WTC11 (cell line): ENCODE measurements at places on chromosomes 1 and 21. TPM values are rescaled to one million over a fixed set of nuclear protein-coding genes. Genes with fewer than 3 reads are reported as not detected.

Gene NMNAT1
- 2.3 to 2.8 TPM (median 2.8 TPM) in 3 replicates for total RNA-seq

Gene KCNA2
- total RNA-seq, result 0.41 to 0.87 TPM (median 0.50 TPM) in 3 replicates

Gene COL24A1
- 0.92 to 1.1 TPM (median 1.0 TPM) in 3 replicates for total RNA-seq

- peak overlapping the region; percentile 18; the same call in 1 of the 2 replicates for H3K27ac ChIP-seq
- no peak for DNase-seq
- H3K27me3 ChIP-seq, result no peaks in the 10 kb centered on the region
- no peaks in the 10 kb centered on the region for H3K36me3 ChIP-seq
Observed at GRCh38 chr1:23163395-23163794, 5.3 kb downstream of the LUZP1 start.

- H3K36me3 ChIP-seq, result peaks cover 42% of the 10 kb centered on the region
- peak; percentile 24 for DNase-seq
- H3K4me3 ChIP-seq, result peak overlapping the region; percentile 71
- peaks cover 5% of the 10 kb centered on the region for H3K4me1 ChIP-seq
Observed at GRCh38 chr21:37220433-37220980, 46.6 kb downstream of the VPS26C start.

DNA sequence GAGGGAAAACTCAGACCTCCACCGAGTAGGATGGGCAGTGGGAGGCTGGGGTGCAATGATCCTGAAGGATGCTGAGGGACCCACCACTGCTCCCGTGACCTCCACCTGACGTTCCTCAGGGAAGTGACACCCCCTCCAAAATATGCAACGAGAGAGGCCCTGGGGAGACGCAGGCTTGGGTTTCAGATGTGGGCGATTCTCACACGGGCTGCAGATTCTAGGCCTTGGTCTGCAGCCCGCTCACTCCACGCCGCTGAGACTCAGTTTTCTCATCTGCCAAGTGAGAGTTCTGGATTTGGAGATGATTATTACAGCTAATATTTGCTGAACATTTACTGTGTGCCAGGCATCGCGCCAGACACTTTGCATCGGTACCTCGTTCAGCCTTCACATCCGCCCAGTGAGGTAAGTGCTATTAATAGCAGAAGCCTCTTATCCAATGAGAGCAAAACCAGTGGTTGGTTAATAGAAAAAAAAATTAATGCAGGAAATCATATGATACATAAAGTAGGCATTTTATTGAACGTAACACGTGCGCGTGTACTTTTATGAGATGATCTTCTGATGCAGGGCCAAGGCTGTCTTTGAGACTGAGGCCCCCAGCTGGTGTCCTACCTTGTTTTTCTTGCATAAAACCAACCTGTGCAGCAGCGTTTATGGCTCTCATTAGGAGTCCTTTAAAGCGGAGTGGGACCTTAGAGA, 102.0 kb upstream of the RUNX3 start:
- 0 out of 2 replicates have a peak, but pooled peaks cover 4% of the 10 kb centered on the region for H3K36me3 ChIP-seq
- peaks cover 6% of the 10 kb centered on the region for H3K4me1 ChIP-seq
- no peak for DNase-seq
- H3K4me3 ChIP-seq, result no peak overlapping the region
- no peak overlapping the region for H3K27ac ChIP-seq

GRCh38 chr1:163652441-163652840, 330.7 kb downstream of the NUF2 start:
- H3K27me3 ChIP-seq, result peaks cover 2% of the 10 kb centered on the region; the same call in 1 of the 2 replicates
- H3K4me1 ChIP-seq, result peaks cover 25% of the 10 kb centered on the region
- H3K27ac ChIP-seq, result no peak overlapping the region
- peaks cover 9% of the 10 kb centered on the region for H3K36me3 ChIP-seq
- no peak for DNase-seq

- peak overlapping the region; percentile 81 for H3K27ac ChIP-seq
- peaks cover 10% of the 10 kb centered on the region for H3K36me3 ChIP-seq
- DNase-seq, result peak; percentile 43
- H3K27me3 ChIP-seq, result no peaks in the 10 kb centered on the region
Observed at GRCh38 chr1:54361342-54361741, 44.9 kb downstream of the SSBP3 start.

DNA sequence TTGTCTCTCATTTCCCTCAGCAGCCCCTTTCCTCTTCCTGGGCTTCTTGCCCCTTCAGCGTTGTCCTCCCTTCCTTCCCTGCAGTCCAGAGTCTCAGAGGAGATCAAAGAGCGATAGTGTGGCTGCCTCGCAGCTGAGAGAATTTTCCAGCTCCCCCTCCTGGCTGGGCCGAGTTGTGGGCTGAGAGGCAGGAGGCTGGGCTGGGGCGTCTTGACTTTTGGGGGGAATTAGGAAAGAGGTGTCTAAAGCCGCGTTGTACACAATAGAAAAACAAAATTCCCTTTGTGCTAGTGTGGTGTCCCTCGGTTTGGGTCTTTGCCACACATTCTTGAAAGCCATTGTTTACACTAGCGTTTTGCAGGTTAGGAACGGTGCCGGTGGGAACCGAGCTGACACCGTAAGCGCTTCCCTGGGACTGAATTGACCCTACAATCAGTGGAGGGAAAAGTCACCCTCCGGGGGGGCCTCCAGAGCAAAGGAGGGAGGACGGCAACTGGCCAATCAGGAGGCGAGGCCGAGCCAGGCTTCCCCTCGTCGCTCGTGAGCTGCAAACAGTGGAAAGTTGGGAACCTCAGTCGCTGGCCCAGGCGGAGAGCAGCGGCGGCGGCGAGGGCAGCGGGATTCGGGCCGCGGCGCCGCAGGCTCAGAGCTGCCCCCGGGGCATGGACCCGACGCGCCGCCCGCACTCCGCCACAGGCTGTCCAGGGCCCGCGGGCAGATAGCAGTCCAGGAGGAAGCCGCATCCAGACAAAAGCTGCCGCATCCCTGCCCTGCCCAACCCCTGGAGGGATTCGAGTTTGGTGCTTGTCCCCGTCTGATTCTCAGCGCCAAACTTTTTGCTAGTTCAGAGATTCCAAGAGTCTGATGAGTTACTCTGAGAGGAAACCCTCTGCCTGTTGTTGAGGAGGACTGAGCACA, at the start of gene HMCN1:
TSS of gene HMCN1 (plus strand) at position 574 of the 918 bp plus-strand sequence. CDS start 389 bp downstream, outside the sequence.
- H3K4me1 ChIP-seq, result peaks cover 31% of the 10 kb centered on the region
- H3K36me3 ChIP-seq, result no peaks in the 10 kb centered on the region
- peak within 1 kb of the TSS; percentile 89 for H3K4me3 ChIP-seq
